ENCODE measurements at places on chromosomes 11 and 22.
A peak's percentile ranks its signal among the peaks of the same experiment; 100 is the strongest.

- DNase-seq, result no peak
Observed at GRCh38 chr22:50414476-50415248, 60.2 kb downstream of the SBF1 start.

DNA sequence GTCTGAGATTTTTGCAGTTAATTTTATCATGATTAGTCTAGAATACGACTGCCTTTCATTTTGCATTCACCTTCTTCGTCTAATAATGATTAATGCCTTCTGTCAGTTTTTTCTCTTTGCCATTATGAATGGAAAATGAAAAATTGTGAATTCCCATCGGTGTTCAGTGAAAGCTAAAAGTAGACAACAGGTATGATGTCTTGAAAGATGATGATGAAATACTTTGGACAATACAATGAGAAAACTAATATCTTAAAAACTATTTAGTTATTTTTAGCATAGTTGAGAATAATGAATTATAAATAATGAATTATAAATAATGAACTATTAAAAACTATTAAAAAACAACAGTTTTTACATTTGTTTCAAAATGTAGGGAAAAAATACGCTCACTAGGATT lies 5.0 kb downstream of the C11orf58 start:
- no peak for DNase-seq

GRCh38 chr11:70538641-70539359 lies 140.5 kb downstream of the CTTN start:
- DNase-seq, result no peak

- peak; percentile 0 for DNase-seq
Observed at GRCh38 chr22:17742527-17742902, 31.8 kb downstream of the BID start.

GRCh38 chr11:1298695-1299492 lies 10.5 kb downstream of the TOLLIP start:
- no peak for DNase-seq

DNA sequence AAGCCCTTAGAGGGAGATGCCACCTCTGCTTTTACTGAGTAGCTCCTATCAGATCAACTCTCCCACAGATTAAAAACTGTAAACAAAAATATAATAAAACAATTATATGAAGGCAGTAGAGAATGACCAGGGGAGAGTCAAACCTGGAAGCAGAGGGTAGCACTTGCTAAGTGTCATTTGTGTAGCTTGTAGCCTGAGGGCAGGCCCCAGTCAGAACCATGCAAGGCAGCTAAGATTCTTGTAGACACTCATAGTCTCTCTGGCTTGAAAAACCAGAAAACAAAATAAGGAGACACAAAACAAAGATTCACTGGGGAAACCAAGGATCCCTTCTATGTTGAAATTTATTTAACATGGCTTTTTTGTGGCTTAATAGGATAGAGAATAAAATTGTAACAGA lies 110.4 kb downstream of the WNT11 start:
- DNase-seq, result no peak
